Smooth muscle cell of the pulmonary artery (primary cell): ENCODE measurements at places on chromosomes 1 and 21. TPM values are rescaled to one million over a fixed set of nuclear protein-coding genes. Genes with fewer than 3 reads are reported as not detected.

The RHBG gene
- total RNA-seq = not detected in 2 replicates

The COL24A1 gene
- 0.23 and 0.46 TPM in 2 replicates for total RNA-seq

The MYBPHL gene
- not detected in 2 replicates for total RNA-seq

The ANKRD65 gene
- total RNA-seq = 0.17 and 0.39 TPM in 2 replicates

The OR14K1 gene
- total RNA-seq = not detected in 2 replicates

The RPE65 gene
- total RNA-seq = not detected in 2 replicates

The NTNG1 gene
- 1.6 and 6.4 TPM in 2 replicates for total RNA-seq

The SDC3 gene
- 37.6 and 65.2 TPM in 2 replicates for total RNA-seq

The CLDN8 gene
- total RNA-seq = not detected in 2 replicates
